Activated CD4-positive, alpha-beta T cell treated with anti-CD3 and anti-CD28 coated beads for 24 hours (primary cell): ENCODE measurements at places on chromosomes 12 and 14.

DNA sequence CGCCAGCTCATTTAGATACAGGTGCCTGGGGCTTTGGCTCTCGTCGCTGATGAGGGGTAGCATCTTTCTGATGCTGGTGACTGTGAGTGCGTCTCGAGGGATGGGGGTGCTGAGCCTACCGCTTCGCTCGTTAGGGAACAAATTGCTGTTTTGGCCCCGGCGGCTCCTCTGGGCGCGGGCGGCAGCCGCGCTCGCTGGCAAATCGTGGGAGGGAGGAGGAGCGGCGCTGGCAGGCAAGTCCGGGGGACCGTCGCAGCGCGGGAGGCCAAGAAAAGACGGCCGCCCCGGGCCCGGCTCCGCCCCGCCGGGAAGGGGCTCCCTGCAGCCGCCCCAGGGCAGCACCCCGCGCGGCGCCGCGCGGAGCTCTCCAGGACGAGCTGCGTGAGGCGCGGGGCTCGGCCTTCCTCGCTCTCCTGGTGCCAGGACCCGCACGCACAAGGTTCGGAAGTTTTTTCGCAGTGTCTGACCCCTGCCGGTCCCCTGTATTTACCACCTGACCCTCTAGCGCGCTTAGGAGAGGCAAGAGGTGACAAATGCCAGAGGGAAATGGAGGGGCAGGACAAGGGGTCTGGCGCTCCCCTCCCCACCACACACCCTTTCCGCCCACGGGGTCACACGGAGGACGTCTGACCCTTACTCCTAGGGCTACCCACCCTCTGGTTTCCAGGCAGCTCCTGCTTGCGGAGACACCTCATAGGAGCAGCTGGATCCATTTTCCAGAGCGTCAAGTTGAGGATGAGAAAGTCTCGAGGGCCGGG is 899 bp upstream of the KCNH3 start:
- no peak for DNase-seq

- DNase-seq: no peak
These were observed 45.8 kb upstream of the CNTN1 start for GRCh38 chr12:40646456-40646855.

- no peak for DNase-seq
These were observed 38.1 kb downstream of the GOLGA5 start for GRCh38 chr14:92832137-92832700.

GRCh38 chr14:47392326-47392725 is 283.1 kb downstream of the MDGA2 start:
- DNase-seq: no peak

DNA sequence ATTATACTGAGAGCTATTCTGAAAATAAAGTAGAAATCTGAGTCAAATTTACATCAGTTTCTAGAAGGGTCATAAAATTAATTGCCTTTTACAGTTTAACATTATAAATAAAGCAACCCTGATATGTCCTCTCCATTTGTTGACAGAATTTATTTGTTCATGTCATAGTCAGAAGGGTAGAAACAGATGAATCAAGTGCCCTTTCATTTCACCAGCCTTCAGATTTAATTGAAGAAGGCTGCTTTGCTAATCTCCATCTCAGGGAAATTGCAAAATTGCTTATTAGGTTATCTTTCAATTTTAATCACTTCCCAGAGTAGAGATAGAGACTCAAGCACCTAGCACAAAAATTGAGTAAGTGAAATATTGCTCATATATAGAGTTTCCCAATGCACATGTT is 76.8 kb downstream of the ATXN7L3B start:
- no peak for DNase-seq

GRCh38 chr12:109863847-109864712 is 16.3 kb downstream of the GLTP start:
- no peak for DNase-seq

GRCh38 chr12:96698965-96699364 is 208.1 kb upstream of the NEDD1 start:
- DNase-seq: no peak

DNA sequence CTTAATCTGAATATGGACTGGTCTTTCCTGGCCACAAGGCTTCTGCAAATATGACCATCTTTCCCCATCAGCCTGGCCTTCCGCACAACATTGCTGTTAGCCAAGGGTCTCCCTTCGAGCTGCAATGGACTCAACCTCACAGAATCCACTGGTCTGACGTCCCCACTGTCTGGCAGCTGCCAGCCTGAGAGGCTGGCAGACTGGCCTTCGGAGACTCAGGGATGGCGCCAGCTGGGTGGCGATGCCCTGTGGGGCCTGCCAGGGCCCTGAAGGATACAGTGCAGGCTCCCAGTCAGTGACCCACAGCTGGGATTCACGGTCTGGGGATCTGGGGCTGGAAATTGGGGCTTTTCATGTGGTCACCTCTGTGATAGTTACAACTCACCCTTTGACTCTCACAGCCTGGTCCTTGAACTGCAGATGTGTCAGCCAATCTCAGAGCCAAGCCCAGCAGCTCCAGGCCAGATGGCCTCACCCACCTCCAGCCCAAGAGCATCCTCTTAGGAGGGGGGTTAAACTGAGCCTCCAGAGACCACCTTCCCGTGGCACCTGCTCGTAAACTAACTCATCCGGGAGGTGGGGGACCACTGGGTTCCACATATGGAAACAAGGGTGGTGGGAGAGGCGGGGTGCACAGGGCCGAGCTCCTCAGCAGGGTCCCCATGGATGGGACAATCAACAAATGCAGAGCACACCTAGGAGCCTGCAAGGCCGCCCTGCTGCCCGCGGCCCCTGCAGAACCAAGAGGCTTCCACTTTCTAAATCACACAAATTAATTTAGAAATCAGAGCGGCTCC is 21.1 kb upstream of the C14orf180 start:
- DNase-seq: no peak

DNA sequence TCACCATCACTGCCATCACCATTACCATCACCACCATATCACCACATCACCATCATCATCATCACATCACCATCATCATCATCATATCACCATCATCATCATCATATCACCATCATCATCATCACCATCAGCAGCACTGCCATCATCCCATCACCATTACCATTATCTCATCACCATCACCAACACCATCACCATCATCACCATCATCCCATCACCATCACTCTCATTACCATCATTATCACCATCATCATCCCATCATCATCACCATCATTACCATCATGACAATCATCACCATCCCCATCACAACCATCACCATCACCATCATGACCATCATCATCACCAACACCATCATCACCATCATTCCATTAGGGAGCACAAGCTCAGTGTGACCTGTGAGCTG is 318.0 kb downstream of the ADGRD1 start:
- DNase-seq: no peak

GRCh38 chr12:7483343-7483742 is 20.2 kb downstream of the CD163 start:
- no peak for DNase-seq

GRCh38 chr12:132456944-132457495 is 32.9 kb upstream of the FBRSL1 start:
- no peak for DNase-seq

DNA sequence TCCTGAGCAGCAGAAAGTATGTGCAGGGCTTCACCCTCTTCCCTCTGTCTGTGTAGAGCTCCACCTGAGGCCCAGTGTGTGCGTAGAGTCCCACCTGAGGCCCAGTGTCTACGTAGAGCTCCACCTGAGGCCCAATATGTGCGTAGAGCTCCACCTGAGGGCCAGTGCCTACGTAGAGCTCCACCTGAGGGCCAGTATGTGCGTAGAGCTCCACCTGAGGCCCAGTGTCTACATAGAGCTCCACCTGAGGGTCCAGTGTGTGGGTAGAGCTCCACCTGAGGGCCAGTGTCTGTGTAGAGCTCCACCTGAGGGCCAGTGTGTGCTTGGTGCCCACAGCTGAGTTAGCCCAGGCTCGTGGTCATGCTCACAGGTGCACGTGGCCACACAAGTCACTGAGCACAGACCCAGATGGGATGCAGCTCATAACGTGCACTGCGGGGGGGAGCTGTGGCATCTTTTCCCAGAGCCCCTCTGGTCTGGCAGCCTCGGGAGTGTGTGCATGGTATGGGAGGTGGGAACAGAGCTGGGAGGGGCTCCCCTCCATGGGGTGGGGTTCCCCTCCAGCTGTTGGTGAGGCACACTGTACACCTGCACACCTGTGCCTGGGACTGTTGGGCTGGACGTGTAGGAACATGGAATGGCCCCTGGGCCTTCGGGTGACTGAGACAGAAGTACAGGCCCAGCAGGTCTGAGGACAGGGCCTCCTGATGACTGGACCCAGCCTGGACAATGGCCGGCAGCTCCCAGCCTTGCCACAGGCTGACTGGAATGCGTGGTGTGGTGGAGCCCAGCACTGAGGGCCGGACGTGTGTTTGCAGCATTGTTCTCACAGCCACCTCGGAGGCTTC is 20.1 kb downstream of the PACS2 start:
- no peak for DNase-seq

DNA sequence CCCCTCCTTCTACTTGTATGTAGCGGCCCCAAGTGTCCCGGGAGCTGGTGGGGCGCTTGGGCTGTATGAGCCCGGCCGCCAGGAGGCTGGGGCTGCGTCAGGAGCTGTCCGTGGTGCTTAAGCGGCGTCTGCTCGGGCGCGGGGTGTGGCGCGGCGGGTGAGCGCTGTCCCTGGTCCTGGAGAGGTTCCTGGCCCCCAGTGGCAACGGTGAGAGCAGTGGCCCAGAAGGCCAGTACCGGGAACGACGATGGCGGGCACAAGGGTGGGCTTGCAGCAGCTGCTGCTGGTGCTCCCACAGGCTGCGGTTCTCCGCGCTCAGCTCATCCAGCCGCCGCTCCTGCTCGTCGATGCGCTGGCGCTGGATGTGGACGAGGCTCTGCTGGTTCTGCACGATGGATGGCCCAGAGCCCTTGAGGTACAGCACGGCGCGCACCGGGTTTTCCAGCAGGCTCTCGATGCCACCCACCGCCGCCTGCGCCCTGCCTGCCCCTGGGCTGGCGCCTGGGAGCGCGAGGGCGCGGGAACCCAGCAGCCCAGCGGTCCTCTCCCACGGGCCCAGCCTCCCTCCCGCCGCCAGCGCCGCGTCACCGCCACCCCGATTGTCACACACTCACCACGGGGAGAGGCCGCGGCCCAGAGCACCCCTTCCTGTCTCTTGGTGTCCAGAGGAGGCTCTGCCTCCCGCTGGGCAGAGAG is 41.9 kb upstream of the FKBP4 start:
- DNase-seq: peak; percentile 56

DNA sequence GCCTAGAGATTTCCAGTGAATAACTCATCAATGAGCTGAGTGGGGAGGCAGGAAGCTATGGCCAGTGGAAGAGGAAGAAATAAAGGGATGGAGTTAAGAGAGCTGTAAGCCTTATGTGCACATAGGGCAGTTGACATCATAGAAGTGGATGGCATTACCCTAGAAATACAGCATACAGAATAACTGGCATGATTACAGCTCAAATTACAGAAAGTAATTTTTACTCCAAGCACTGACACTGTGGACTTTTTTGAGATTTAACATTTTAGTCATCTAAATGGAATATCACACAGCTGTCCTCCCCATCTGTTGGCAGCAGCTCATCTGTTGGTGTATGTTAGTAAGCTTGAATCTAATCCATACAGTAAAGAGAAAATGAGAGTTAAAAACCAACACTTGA is 5.4 kb upstream of the IPO8 start:
- no peak for DNase-seq

DNA sequence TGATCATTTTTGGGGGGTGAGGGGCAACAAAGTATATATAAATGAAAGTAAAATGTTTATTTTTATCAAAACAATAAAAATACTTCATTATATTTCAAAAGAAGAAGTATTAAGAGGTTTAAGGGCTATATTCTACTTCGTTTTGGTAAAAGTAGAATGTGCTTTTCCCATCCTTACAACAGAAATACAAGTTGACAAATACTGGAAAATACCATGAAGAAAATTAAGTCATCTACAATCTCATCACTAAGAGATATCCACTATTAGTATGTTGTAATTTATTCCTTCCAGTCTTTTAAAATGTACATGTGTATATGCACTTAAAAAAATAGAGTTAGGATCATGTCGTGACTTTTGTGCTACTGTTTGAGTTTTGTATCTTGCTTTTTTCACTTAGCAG is 92.8 kb downstream of the PCNX1 start:
- no peak for DNase-seq

GRCh38 chr14:49863487-49864281 is 11.1 kb upstream of the NEMF start:
- no peak for DNase-seq

DNA sequence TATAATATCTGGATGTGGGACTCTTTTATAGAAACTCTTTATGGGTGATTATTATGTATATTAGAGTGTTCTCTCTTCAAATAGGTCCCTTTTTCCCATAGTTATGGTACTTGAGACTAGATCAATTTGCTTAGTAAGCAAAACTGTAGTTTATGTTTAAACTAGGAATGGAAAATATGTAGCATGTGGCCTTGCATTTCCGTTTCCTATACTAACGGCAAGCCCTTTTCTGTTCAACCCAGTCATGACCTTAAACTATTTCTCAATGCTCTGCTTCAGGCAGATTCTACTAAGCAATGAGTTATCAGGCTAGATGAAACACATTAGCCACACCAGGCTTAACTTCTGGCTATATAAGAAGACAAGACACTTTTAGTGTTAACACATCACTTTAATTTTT is 84.6 kb downstream of the OTOGL start:
- DNase-seq: no peak

DNA sequence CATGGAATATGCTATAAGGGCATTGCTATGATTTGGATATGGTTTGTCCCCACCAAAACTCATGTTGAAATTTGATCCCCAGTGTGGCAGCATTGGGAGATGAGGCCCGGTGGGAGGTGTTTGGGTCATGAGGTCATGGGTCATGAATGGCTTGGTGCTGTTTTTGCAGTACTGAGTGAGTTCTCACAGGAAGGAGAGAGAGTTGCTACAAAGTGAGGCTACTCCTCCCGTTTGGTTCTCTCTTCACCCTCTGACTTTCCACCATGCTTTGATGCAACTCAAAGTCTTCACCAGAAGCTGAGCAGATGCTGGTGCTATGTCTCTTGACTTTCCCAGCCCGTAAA is 388.1 kb upstream of the TMPO start:
- no peak for DNase-seq

DNA sequence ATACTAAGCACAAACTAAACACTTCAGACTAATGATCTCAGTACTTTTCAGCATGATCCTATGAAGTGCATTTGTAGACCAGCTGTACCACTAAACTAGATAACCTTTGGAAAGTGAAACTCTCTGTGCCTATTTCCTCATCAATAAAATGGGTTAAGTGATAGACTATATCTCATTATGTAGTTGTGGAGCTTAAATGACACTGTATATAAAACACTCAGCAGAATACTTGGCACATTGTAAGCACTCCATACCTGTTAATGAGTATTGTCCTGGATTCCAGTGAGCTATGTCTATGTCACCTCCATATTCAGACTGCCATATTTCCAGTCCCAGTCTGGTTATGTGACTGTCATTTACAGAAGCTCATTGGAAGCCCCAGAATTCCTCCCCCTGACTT is 44.4 kb downstream of the RTN1 start:
- DNase-seq: no peak

DNA sequence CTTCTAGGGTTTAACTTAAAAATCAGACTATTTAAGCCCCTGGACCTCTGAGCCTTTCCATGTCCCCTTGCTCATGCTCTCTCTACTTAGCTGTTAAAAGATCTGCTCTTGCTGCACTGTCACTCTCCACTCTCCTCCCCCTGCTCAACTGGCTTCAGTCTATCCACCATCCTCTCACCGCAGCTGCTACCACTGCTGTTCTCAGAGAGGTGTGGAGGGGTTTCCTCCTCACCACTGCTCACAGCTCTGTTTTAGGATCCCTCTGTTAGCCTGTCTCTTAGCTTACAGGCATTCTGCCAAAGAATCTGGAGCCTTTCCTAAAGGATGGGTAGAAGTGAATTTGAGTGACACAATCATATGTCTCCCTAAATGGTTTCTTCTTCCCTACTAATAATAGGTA is 43.7 kb upstream of the ATP2B1 start:
- no peak for DNase-seq
